GM23248 (cell line): ENCODE measurements at places on chromosomes 13 and 19.
A peak's percentile ranks its signal among the peaks of the same experiment; 100 is the strongest.

DNA sequence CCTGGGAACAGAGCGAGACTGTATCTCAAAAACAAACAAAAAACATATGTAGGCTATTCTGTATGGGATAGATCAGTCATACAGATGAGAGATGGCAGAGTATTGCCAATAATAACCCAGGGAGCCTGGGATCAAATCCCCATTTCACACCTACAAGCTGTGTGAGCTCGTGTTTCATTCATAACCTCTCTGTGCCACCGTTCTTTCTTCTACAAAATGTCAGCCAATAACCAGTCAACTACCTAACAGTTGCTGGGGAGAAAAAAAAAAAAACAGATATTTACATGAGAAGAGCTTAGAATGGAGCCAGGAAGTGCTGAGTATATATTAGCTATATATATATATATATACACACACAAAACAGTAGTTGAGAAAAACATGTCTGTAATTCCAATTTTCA is 6.5 kb upstream of the IFNL2 start:
- DNase-seq = no peak

- DNase-seq = peak; percentile 34
Observed at GRCh38 chr19:55118401-55118991, 1.1 kb upstream of the PPP1R12C start.

- no peak for DNase-seq
Observed at GRCh38 chr13:67967031-67967430, 736.9 kb upstream of the PCDH9 start.

- DNase-seq = no peak
Observed at GRCh38 chr13:66534561-66534960, 695.6 kb downstream of the PCDH9 start.

DNA sequence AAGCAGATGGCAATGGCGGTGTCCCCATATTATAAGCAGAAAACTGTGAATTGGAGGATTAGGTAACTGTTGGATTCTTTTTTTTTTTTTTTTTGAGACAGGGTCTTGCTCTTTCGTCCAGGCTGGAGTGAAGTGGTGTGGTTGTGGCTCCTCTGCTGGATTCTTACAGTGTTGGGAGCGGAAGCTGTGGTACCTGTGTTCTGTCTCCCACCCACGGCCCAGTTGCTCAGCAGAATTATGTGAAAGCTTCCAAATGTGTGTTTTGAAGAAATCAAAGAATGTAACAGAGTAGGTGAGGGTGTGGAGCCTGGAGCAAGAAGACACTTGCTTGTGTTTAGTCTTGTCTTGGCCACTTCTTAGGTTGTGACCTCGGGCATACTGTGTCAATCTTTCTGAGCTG is 295.6 kb downstream of the SHISA2 start:
- no peak for DNase-seq

DNA sequence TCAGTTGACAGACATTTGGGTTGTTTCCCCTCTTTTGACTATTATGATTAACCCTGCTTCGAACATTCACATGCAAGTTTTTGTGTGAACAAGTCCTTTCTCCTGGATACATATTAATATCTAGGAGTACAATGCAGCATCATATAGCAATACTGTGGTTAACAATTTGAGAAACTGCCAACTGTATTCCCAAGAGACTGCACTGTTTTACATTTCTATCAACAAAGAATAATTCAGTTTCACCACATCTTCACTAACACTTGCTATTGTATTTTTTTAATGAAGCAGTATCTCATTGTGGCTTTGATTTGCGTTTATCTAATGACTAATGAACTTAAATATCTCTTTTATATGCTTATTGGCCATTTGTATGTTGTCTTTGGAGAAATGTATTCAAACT is 184.6 kb upstream of the NBEA start:
- no peak for DNase-seq

- DNase-seq = peak; percentile 68
Observed at GRCh38 chr19:35357867-35358573, at the start of gene FFAR3. FFAR3 (plus strand) TSS chr19:35358460; CDS start chr19:35358891, 431 bp downstream.

DNA sequence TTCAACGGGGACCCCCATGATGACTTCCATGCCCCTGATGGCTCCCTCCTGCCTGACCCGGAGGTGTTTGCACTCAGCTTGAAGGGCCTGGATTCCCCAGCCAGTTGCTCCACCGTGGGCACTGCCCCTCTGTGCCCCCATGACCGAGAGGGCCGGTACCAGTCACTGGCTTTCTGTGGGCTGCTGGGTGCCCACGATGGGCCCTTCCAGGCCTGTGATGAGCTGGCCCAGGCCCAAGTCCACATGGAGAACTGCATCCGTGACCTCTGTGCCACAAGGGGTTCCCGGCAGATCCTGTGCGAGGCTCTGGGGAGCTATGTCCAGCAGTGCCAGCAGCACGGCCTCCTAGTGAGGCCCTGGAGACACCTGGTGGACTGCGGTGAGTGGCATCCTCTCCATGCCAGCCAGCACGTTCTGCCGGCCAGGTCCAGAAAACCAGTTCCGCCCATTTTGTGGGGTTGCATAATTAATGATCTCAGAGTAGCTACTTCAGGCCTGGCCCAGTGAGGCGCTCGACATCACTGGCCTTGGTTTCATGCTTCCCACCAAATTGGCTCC is 34.9 kb upstream of the FXYD3 start:
- DNase-seq = no peak

- DNase-seq = no peak
Observed at GRCh38 chr19:17414097-17414496, 5.8 kb upstream of the MVB12A start.

DNA sequence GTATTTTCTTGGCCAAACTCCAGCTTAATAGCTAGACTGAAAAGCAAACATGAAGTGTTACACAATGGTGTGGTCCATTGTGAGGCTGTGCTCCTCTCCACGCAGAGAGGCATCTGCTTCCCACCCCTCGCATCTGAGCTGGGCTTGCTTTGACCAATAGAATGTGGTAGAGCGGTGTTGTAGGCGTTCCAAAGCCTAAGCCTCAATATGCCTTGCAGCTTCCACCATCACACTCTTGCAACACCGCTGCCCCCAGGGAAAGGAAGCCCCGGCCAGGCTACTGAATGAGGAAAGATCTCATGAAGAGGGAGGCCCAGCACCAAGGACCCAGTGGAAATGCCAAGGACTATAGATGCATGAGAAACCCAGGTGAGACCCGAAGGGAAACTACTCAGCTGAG is 9.4 kb downstream of the FLT1 start:
- DNase-seq = no peak

GRCh38 chr19:17703824-17704463 is 15.3 kb upstream of the MAP1S start:
- peak; percentile 63 for DNase-seq

DNA sequence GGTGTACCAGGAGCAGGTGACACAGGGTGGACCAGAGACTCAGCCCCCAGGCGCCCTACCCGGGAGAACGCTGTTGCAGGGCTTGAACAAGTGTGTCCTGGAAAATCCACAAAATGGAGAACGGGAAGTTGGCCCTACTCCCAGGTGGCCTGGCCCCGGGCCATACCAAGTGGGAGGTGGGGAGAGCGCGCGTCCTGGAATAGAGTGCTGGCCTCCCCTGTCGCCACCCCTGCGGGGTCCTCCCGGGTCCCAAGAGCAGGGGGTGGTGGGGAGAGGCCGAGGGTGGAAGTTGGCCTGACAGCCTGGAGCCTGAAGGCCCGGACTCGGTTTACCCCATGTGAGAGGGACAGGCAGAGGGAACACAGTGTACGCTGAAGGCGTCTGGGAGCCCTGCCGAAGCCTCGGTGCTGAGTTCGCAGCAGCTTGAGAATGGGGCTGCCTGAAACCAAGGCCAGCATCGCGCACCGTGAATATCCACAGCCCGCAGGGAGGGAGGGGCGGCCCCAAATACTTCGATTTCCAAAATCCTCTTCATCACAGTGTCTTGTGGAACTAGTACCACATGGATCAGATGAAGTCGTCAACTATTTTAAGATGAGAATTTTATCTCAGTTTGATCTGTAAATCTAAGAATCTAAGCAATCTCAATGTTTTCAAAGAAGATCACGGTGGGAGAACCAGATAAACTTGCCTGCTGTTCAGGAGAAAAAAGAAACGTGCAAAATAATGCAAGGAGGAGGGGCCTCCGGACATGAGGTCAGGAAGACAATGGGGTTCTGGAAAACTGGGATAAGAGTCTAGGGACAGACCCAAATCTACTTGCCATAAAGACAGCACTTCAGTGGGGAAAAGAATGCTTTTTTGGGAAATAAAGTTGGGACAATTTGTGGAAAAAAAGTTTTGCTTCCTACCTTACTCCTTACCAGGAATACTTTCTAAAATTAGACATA is 10.4 kb upstream of the KLF16 start:
- no peak for DNase-seq

DNA sequence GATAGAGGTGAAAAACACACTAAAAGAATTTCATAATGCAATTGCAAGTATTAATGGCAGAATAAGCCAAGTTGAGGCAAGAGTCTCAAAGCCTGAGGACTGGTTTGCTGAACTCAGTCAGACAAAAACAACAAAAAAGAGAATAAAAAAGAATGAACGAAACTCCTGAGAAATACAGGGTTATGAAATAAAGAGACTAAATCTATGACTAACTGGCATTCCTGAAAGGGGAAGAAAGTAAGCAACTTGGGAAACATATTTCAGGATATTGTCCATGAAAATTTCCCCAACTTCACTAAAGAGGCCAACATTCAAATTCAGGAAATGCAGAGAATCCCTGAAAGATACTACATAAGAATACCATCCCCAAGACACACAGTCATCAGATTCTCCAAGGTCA is 47.8 kb downstream of the UBL3 start:
- DNase-seq = peak; percentile 62

- DNase-seq = no peak
Observed at GRCh38 chr13:26021516-26021915, 30.3 kb downstream of the SHISA2 start.

DNA sequence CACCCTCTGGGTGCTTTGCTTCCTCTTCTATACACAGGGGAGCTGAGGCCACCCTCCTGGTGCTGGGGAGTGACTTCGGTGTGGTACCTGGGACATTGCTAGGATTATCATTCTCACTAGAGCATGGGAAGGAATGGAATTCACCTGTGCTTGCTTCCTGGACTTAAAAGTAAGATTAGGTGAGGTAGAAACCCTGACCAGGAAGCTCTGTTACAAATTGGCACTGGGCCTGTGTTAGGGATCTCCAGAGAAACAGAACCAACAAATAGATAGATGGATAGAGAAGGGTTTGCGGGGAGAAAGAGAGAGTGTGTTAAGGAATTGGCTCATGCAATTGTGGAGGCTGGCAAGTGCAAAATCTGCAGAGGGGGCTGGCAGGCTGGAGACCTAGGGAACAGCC is 13.9 kb upstream of the SIAH3 start:
- no peak for DNase-seq

DNA sequence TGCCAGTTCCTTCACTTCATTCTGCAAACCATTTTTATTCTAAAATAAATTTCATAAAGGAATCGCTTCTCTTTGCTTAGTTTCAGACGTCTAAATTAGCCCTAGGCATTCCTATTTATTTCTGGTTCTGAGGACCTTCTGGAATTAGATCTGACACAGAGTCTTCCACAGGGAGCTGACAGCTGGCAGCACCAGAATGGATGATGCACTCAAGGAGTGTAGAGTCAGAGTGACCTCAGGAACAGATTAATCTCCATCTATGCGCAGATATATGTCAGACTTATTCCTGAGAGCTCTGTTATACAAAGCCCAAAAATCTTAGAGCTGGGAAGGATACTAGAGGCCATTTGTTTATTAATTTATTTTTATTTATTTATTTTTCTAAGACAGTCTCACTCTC is 450.8 kb downstream of the HS6ST3 start:
- DNase-seq = no peak

GRCh38 chr13:38821770-38822551 is 135.1 kb downstream of the FREM2 start:
- DNase-seq = peak; percentile 14

DNA sequence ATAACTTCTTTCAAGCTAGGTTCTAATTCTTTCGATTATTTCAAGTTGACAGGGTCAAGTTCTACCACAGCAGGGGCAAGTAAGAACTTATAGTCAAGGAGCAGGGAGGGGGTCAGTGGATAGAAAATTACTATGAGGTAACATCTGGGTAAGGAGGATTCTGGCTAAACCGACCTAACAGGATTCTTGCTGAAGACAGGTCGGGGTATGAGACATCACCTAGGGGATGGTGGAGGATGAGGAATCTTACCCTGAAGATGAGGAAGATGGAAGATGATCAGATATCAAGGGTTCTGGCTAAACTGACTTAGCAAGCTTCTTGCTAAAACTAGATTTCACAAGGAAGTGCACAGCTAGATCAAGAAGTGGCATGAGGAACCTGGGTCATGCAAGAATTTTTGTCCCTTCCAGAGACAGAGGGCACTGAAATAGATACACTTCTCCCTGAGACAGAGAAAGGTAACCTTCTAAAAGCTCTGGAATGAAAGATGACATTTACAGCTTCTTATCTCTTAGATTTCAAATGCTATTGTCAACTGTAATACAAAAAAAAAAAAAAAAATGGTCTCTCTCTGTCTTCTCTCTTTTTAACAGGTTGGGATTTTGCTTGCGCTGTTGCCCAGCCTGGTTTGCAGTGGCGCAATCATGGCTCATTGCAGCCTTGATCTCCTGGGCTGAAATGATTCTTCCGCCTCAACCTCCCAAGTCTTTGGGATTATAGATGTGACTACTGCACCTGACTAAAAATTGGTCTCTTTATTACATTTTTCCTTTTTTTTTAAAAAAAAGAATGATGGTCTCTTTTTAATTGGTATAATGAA is 9.6 kb upstream of the METTL21C start:
- no peak for DNase-seq

DNA sequence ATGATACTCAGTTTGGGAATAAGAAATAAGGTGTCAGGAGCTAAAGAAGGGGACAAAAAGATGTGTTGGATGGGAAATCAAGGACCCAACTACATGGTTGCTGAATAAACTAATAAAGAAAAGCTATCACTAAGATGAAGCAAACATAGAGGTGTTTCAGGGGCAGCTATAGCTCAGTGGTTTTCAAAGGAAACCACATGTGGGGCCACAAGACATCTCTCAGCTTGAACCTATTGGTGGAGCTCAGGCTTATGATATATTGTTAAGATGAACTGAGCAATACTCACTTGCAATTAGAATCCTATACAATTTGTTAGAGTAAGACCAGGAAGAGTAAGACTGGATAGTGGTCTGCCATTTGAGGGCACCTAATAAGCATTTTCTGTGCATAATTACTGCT is 45.1 kb upstream of the SPRY2 start:
- no peak for DNase-seq

DNA sequence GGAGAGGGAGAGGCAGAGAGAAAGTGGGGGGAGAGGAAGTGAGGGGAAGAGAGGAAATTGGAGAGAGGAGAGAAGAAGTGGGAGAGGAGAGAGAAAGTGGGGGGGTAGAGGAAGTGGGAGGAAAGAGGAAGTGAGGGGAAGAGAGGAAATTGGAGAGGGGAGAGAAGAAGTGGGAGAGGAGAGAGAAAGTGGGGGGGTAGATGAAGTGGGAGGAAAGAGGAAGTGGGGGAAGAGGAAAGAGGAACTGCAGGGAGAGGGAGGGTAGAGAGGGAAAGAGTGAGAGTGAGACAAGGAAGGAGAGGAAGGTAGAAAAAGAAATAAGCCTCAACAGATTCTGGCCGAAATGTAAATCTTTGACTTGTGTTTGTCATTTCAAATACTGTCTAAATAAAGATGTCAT is 146.6 kb downstream of the KLF12 start:
- DNase-seq = no peak

- no peak for DNase-seq
Observed at GRCh38 chr19:38405276-38405675, 2.4 kb downstream of the FAM98C start.

- no peak for DNase-seq
Observed at GRCh38 chr13:28653111-28653510, 5.8 kb upstream of the POMP start.

GRCh38 chr13:57813651-57814050 is 182.1 kb downstream of the PCDH17 start:
- DNase-seq = no peak

GRCh38 chr19:8665468-8666213 is 33.0 kb downstream of the ACTL9 start:
- no peak for DNase-seq
